ENCODE measurements at places on chromosomes 13 and 19.

- DNase-seq, result no peak
Observed at GRCh38 chr13:104105418-104106355, 1039.5 kb upstream of the SLC10A2 start.

GRCh38 chr13:45180303-45180702, 20.5 kb downstream of the KCTD4 start:
- DNase-seq, result no peak

- DNase-seq, result no peak
Observed at GRCh38 chr19:43983544-43983911, 460 bp upstream of the ZNF155 start.

- no peak for DNase-seq
Observed at GRCh38 chr19:8601796-8602195, 8.7 kb downstream of the ADAMTS10 start.

DNA sequence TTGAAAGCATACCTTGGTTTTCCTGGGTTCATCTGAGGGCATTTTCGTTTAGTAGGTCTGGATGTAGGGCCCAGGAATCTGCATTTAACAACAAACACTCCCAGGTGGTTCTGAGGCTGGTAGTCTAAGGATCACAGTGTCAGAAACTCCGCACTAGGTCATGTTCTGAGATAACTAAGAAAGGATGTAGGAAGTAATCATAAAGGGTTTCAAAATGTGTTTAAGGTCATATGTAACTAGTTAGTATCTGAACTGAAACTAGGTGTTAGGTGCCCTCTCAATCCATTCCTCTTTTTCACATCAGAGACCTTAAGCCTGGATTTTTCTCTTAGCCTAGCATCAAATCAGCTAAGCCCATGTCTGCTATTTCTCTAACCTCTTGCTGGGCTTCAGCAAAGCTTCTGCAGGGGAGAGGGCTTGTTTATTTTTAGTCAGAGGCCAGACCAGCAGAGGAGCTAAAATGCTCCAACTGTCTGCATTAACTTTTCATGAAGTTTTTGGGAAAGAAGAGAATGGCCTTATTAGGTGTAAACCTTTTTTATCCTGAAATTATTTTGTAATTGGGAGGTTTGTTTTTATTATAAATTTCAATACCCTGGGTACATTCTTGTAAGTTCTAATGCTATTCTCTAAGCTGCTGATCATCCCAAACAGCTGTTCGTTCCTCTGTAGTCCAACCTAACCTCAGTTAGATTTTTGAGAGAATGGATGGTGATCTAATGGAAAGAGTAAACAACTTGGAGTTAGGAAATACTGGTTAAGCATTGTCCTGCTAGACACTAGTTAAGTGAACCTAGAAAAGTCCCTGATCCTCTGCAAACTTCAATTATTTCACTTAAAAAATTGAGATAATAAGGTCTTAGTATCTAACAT, 262.8 kb upstream of the RFC3 start:
- DNase-seq, result no peak

DNA sequence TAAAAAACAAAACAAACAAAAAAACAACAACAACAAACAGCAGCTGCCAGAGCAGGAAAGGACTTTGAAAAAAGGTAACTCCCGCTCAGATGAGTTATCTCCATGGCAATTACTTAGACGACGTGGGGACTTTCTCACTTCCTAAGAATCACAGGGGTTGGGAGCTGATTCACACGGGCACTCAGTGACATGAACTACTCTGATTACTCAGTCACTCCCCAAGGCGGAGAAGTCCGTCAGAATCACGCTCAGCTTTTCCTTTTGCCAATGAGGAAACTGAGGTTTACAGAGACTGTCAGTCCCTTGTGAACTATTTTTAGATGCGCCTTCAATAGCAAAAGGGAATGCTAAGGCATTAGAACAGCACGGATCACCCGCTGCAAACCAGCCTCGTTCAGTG, 32.3 kb upstream of the MATK start:
- no peak for DNase-seq

GRCh38 chr13:22049384-22049783, 378.5 kb downstream of the FGF9 start:
- DNase-seq, result no peak

- DNase-seq, result no peak
Observed at GRCh38 chr13:93740334-93740733, 513.7 kb downstream of the GPC6 start.

DNA sequence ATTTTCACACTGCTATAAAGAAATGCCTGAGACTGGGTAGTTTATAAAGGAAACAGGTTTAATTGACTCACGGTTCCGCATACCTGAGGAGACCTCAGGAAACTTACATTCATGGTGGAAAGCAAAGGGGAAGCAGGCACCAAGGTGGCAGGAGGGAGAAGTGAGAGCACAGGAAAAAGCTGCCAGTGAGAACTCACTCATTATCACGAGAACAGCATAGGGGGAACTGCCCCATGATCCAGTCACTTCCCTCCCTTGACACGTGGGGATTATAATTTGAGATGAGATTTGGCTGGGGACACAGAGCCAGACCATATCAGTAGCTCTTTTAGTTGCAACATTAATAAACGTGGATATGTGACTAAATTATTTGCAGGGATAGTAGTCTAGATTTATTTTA, 4.3 kb upstream of the KCTD4 start:
- no peak for DNase-seq

- no peak for DNase-seq
Observed at GRCh38 chr13:32960626-32961025, 55.6 kb upstream of the KL start.

DNA sequence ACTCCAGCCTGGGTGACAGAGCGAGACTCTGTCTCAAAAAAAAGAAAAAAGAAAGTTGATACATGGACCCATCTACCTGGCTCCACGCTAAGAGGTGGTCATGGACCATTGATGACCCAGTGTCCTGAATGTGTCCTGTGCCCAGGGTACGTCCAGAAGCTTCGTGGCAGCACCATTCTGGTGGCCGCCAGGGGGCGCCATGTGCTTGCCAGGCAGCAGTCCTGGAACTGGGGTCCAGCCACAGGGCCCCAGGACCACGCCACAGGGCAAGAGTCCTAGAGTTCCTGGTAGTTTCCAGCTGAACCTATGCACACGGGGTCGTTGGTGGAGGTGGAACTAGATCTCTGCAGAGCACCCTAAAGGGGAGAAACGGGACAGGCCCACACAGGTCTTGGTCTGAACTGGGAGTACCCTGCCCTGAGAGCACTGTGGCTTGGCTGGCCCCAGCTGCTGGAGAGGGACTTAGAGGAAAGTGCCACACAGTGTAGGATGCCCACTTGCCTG, 19.9 kb upstream of the FBXO27 start:
- peak; percentile 65 for DNase-seq

DNA sequence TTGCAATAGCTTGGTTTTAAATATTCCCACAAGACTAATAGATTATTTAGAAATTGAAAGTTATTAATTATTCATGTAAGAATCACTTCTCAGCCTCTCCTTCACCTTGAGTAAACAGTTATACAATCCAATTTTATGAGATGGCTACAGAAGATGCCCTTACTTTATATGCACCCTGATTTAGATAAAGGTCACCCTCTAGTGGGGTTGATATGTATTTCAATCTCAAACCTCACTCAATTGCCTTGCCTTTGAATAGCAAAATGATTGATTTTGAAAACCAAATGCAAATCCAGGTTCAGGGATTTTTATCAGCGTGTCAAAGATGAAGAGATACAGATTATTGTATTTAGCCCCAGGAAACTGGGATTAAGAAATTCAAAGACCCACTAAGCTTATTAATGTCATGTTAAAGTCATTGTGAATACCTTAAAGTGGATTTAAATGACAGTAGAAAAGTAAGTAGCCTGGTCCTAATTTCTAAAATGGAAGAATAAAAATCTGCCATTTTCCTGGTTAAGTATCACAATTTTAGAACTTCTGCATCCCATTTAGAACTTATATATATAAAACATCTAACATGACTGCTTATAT, 305.1 kb downstream of the ITGBL1 start:
- DNase-seq, result no peak

DNA sequence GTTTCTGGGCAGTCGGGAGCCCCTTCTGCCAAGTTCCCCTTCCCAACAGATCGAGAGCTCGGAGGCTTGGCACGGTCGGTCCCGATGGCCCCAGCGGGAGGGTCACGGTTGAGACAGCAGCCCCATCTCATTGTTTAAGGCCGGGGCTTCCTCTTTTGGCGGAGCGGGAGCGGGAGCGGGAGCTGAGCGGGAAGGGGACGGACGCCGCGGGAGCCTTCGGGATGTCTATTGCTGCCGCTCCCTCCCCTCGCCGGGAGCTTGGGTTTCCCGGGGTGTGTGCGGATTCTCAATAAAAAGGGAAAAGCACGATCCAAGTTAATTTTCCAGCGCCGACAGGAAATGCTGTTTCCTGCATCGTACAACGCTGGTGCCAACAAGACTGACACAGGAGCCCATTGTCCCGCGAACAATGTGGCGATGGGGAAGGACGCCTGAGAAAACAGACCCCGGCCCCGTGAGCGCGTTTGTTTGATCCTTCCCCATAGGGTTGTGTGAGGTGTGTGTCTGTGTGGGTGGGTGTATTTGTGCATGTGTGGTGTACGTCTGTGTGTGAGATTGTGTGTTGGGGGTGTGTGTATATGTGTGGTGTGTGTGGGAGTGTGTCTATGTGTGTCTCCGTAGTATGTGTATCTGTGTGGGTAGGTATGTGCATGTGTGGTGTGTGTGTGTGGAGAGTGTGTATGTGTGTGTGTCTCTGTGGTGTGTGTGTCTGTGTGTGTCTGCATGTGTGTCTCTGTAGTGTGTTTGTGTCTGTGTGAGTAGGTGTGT, 36.3 kb upstream of the FLT1 start:
- no peak for DNase-seq

DNA sequence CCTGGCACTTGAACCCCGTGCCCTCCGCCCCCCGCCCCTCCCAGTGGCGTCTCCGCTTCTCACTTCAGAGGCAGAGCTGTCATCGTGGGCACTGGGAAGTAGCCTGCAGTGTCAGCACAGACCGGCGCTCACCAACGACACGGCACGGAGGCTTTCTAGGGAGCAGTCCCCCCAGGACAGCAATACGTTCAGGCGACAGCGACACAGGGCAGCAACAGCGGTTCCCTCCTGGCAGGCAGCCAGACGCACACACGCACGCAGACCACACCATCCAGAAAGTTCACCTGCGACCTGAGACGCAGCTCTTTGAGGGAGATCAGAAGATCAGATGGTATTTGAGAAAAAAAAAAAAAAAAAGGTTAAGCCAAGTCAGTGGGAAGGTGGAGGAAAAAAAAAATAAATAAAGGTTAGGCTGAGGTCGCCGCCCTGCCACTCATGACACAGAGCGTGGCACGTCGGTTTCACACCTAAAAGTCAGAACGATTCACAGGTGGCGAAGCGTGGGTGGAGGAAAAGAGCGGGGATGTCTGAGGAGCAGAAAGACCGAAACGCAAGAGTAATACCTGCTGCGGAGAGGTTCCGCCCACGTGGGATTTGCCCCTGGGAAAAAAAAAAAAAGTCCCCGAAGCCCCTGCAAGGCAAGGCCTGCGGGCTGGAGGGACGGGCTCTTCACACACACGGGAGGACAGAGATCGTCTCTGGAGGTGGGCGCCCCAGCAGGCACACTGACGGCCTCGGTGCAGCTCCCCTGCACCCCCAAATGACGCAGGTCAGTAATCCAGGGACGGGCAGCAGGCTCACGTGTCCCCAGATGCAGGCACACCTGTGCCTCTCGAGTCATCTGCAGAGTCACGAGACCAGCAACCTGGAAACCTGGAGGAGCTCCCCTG, 94.5 kb downstream of the GNG7 start:
- peak; percentile 64 for DNase-seq

DNA sequence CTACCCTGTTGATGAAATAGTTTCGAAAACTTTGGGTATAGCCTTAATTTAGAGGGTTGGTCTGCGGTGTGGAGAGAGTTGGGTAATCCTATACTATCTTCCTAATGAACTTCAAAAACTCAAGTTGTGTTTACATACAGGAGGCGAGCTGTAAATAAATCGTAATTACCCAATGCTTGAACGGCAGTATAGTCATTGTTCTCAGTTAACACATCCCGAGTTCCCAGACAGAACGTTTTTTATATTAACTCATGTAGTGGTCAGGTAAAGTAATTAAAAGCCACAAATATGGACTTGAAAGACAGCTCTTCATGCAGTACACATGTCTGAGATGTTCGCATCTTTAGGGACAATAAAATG, 1.5 kb downstream of the PDS5B start:
- DNase-seq, result no peak

DNA sequence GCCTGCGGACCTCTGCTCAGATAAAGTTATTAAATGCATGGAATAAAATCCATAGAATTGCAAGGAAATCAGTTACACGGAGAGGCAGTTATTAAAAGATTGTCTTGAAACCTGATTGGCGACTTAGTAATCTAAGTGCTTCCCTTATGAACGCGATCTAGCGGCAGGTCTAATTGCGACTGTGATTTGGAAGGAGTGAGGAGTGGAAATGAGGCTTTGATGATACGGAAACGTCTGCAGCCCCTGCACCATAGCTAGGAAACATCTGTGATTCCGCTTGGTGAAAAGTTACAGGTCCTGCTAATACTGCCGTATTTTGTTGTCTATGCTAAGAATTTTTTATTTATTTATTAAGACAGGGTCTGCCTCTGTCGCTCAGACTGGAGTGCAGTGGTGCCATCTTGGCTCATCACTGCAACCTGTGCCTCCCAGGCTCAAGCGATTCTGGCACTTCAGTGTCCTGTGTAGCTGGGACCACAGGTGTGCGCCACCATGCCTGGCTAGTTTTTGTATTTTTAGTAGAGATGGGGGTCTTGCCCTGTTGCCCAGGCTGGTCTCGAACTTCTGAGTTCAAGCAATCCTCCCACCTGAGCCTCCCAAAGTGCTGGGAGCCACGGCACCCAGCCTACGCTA, 887 bp downstream of the NDUFS7 start:
- no peak for DNase-seq

DNA sequence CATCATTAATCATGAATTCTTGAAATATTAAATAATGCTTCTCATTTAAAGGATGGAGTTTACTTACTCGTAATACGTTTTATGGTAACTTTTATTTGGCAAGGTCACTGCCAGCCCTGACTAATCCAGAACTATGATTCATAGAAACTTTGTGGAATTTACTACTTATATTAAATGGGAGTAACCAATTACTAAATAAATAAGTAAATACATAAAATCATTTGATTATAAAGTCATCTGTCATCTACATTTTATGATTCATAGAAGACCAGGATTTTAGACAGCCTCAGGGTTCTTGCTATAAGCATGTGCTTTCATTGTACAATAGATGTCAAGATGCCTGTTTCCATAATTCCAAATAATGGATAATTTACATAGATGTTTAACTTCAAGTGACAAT, 611.1 kb downstream of the TBC1D4 start:
- no peak for DNase-seq

- DNase-seq, result no peak
Observed at GRCh38 chr19:1009041-1009980, 9.1 kb downstream of the GRIN3B start.

GRCh38 chr19:5632657-5633056, 9.8 kb downstream of the SAFB start:
- no peak for DNase-seq

- DNase-seq, result peak; percentile 67
Observed at GRCh38 chr19:54164369-54165068, 5.0 kb upstream of the LENG1 start.

GRCh38 chr13:80814541-80814940, 473.6 kb upstream of the SPRY2 start:
- no peak for DNase-seq

GRCh38 chr19:35295792-35296462, 4.0 kb downstream of the MAG start:
- DNase-seq, result peak; percentile 36

GRCh38 chr13:100440751-100441425, 147.7 kb downstream of the GGACT start:
- no peak for DNase-seq

All from CD4-positive, alpha-beta T cell treated with Interleukin-6 at 100 ng/mL for 8 hours (primary cell).